ENCODE measurements at places on chromosomes 5 and 9.

DNA sequence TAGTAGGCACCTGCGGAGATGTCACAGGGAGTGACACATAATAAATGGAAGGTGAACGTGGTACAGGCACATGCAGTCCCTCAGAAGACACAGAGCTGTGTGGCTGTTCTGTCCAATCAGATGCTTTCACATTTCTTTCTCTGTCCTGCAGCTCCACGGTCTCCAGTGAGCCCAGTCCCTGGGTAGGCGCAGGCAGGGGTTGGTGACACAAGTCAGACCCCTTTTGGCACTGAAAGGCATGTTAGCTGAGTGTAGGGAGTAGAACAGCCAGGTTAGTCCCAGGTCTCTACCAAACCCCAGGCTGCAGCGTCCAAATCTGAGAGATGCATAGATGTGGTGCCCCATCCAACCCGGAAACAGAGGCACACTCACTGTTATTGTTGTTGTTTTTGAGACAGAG, 2.8 kb downstream of the SLC31A2 start:
- DNase-seq, result no peak

DNA sequence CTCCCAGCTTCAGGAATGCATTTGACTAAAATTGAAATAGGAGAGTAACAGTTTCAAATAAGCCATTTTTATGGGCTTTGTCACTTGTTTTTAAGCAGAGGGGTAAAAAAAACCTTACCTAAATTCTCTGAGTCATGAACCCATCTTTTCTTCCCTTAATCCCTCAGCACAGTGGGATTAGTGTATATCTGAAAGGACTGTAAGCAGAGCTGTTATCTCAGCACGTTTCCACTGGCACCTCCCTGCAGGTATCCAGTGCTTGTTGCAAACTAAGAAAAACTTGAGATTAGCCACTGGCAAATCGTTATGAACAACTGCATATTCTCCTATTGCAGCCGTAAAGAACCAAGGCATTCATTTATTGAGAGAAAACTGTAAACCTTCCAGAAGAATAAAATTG, 872.7 kb downstream of the EFNA5 start:
- no peak for DNase-seq

DNA sequence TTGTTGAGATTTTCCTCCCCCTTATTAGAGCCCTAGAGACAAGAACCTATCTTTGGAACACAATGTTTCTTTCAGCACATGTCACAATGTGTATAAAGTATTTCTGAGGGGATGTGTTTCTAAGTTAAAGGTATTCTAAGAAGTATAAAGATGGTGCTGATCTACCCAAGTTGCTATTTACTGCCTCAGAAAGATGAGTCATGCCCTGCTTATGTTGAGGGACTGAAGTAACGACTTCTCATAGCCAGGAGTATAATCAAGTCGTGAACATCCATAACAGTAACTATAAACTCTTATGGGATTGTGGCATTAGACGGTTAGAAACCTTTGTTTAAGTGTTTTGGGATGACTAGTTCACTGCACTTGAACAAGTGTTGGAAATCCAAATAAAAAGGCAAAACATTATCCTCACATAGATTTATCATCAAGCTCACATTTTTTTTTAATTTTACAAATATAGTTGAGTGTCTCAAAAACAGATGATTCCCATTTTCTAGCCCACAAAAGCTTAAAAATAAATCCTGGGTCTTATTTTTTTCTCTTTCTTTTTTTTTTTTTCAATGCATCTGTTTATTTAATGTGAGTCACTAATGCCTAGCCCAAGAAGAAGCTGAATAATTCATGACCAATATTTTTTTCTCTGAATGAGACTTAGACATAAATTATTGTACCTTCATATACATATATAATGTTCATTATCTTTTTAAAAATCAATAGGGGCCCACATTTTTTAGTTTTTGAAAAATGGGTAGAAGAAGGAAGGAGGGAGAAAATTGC, 12.2 kb upstream of the TMEM252 start:
- peak; percentile 23 for DNase-seq

GRCh38 chr9:32524892-32525708, 896 bp downstream of the RIGI start:
- DNase-seq, result no peak

DNA sequence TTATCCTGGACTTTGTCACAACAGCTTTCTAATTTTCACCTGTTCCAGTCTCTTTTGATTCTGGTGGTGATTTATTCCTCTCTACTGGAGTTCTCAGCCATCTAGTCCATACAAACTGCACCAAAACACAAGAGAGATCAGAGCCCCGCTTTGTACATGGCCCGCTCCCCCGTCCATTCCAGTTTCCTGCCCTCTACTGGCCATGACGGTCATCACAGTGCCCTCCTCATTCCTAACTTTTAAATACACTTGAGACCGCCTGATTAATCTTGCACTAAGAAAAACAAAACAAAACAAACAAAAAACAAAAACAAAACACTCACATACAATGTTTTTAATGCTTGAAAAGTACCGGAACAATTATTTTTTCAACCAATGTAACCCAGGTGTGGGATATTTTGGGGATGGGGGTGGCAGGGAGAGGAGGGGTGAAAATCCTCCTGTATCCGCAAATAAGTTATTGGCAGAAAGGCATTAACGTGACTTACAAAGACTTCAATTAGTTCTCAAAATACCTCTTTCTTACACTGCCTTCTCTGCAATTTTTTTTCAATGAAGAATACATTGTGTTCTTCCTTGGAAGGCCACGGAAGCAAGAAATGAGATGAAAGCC, 84.8 kb upstream of the PAM start:
- peak; percentile 47 for DNase-seq

DNA sequence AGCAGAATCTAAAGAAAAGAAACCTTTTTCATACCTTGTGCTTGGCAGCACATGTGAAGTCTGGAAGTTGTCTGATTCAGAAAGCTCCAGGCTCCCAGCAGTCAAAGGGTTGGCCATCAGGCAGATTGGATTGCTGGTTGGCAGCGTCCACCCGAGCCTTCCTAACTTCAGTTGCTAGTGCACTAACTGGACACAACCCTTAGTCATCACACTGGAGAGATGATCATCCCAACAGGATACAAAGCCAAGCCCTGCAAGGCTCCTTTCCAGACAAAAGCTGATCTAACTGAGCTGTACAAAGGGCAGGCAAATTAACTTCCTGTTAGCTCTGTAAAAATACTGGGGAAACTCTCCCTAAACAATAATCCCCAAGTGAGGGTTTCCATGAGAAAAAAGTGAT, 185.6 kb downstream of the SNX18 start:
- peak; percentile 67 for DNase-seq

GRCh38 chr9:114096041-114096511, 3.0 kb downstream of the KIF12 start:
- no peak for DNase-seq

GRCh38 chr9:124242331-124243194, 15.2 kb upstream of the NEK6 start:
- DNase-seq, result no peak

DNA sequence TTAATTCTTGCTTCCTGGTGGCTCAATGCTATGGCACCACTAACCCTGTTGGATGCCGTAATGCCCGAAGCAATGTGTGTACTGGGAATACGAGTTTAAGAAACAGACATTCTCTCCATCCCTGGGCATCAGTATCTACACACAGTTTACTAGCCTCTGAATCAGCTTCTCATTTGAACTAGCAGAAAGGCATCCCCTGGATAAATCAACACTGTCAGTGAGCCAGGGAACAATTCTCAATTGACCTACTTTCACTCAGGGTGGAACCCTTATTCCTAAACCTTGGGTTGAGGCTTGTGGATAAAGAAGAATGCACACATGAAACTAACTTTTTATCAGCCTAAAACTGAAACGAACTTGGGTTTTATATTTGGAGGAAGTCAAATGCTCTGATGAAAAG, 331.0 kb downstream of the GADD45G start:
- no peak for DNase-seq

DNA sequence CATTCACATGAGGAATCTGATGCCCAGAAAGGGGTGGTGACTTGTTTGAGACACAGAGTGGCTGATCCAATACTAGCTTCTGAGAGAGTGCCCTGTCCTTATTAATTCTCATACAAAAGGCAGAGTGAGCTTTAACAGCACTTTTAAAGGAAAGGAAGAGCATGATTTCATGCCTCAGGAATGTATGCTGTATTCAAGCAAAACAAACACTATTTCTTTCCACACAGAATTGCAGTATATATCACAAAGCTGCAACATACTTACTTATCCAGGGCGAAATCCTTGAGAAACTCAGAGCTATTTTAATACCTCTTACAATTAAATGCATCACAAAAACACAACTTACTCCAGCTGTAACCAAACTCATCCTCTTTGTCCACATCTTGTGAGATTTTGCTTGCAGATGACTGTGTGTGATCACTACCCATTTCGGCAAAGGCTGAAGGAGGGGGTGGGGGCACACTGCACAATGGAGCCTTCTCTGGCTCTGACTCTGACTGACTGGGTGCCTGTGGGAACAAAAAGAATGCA, 139.8 kb downstream of the MPDZ start:
- DNase-seq, result peak; percentile 53

DNA sequence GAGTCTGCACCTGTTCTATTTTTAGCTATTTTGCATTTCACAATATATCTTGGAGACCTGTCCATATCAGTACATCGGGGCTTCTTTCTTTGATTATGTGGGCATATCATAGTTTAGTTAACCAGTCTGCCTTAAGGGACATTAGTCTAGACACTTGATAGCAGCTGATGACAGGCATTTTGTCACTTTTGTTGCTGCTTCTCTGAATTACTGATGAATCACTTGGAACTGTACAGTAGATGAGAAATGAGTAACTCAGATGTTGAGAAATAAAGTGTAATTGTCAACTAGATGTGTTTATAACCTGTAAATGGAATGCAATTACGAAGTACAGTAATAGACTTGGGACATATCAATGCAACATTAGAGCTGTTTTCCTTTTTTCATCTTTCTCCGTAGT, 7.1 kb downstream of the ZFP2 start:
- no peak for DNase-seq

DNA sequence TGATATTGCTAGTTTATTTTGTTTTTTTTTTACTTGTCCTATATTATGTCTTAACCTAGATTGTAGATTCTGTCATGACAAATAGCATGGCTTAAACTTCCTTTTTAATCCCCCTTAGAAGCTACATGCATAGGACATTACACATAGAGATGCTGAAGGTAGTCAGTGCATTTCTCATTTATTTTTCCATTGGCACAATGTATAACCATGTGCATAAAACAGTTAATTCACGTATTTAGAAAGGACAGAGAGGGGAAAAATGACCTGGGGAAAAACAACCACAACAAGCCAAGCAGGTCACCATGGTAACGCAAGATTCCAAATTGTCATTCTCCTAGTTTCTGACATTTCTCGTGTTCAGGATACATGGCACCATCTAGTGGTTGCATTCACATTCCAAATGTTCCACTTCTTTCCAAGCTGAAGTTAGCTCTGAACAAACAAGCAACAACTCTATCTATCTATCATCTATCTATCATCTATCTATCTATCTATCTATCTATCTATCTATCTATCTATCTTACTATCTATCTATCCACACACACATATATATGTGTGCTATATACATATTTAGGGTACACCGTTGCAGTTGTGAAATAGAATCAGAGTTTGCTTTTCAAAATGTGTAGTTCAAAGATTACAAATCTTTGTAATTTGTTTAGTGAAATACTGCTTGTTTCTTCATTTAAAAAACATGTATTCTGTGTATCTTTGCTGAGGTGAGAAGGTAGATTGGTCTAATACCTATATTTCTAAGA, 487.2 kb upstream of the ST8SIA4 start:
- DNase-seq, result peak; percentile 6

GRCh38 chr5:80987078-80987766, 27.1 kb downstream of the RASGRF2 start:
- DNase-seq, result no peak

- DNase-seq, result no peak
Observed at GRCh38 chr5:160198841-160199409, 30.4 kb upstream of the FABP6 start.

DNA sequence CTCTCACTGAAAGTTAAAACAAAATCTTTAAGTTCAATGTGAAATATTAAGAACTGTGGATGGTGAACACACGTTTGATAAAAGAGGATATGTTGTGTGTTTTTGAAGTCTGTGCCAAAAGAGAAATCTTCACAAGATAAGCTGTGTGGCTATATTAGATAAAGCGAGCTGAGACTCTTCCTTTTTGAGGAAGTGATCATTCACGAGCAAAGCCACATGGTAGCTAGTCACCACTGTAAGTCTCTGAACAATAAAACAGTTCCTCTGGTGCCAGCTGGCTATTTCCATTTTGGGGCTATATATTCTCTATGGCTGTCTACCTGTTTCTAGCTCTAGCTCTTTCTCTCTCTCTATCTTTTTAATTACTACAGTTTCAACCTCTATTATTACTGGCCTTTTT, 1849.2 kb upstream of the C9orf72 start:
- DNase-seq, result no peak

DNA sequence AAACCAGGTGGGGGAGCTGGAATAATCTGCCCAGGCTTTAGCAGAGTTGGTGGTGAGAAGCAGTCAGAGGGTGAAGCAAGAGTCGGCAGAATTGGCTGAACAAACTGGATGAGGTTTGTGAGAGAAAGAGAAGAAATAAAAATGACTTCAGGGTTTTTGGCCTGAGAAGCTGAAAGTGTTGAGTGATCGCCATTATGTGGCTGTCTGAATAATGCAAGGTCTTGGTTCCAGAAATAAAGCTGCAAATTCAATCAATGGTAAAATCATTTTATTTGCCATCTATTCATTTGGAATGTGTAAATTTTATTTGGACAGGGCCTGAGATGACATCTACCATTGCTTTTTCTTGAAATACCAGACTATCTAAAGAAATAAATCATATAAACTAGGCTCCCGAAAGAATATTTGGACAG, 50.4 kb upstream of the DAB2 start:
- DNase-seq, result no peak

DNA sequence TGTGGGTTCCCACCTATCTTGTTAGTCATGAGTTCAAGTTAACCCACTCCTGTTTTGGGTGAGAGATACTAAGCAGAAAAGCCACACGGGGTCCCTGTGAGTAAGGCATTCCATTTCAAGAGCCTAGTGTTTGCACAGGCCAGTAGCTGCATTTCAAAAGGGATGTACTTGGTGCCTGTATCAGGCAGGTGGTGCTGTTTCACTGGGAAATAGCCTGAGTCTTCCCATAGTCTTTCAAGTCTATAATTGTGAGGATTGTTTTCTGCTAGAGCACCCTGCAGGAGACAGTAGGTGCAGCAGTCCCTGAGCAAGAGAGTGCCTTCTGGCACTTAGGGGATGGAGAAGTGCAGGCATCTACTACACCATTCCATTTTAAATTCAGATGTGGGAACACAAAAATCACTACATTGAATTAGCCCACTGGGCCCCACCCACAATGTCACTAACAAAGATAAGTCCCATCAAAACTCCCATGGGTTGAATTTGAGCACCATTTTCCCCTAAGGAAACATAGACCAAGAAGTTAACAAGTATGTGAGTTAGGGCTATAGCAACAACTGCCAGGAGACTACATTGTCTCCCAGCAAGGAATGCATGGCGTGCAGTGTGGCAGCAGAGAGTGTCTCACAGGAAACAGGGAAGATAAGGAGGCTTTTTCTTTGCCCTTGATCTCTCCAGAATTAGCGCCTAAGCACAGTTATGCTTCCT, 263.2 kb downstream of the COX7C start:
- peak; percentile 53 for DNase-seq

Measured in AG08396 (cell line).